Left forelimb (tissue), 1 donor: ENCODE measurements at places on chromosomes 4 and X.

GRCh38 chr4:53653484-53654053 is 62.3 kb upstream of the LNX1 start:
- no peak for DNase-seq

- no peak for DNase-seq
These were observed 2.0 kb upstream of the TRPC3 start for GRCh38 chr4:121953860-121954259.

- DNase-seq = no peak
These were observed 236.9 kb downstream of the TACR3 start for GRCh38 chr4:103482893-103483292.

DNA sequence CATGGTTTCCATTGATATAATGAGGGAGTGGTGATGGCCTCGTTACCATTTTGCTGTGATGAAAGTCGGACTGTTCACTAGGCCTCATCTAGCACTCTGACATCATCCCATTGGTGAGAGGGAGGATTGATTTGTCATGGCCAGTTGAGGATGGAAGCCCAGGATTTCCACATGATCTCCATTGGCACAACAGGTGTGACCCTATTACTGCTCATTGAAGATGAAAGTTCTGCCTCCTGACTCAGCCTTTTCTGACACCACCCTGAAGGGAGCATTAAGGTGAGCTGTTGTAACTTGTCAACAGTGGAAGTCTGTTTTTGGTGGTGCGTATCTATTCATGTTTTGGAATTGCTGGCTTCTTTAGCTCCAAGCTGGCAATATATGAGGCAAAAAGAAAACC is 144.2 kb downstream of the PABPC4L start:
- no peak for DNase-seq

DNA sequence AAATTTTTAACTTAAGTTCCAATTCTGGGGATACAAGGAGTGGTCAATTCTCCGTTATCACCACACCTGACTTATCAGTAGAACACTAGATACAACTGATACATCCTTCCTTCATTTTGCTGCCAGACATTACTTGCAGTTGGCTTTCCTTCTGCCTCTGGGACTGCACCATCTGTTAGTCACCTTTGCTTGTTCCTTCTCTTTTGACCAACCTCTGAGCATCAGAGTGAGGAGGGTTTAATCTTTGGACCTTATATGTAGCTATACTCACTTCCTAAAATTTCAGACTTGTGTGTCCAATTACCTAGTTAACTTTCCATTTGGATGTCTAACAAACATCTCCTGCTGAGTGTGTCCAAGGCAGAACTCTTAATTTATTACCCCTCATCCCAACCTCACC is 330.7 kb downstream of the PTTG2 start:
- no peak for DNase-seq

GRCh38 chr4:122758033-122758432 is 25.5 kb downstream of the BBS12 start:
- DNase-seq = no peak

GRCh38 chr4:37421614-37422013 is 177.1 kb downstream of the NWD2 start:
- no peak for DNase-seq

GRCh38 chr4:39635023-39635422 is 3.6 kb downstream of the SMIM14 start:
- no peak for DNase-seq

GRCh38 chrX:47316276-47317025 is 53.9 kb upstream of the ZNF157 start:
- no peak for DNase-seq

DNA sequence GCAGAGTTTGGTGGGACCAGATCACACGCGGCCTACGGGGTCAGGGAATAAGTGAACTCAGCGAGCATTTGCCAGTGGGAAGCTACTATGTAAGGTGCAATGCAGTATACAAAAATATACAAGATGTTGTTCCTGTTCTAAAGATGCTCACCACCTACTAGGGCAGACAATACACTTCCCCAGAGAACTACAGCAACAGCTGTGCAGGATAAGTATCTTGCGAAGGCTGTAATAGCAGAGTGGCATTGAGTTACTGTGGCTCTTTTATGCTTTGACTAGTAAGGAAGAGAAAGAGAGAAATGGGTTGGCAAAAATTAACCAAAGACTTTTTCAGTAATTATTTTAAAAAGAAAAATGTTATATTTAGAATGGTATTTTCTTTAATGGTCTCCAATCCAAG is 61.2 kb downstream of the CDS1 start:
- no peak for DNase-seq

DNA sequence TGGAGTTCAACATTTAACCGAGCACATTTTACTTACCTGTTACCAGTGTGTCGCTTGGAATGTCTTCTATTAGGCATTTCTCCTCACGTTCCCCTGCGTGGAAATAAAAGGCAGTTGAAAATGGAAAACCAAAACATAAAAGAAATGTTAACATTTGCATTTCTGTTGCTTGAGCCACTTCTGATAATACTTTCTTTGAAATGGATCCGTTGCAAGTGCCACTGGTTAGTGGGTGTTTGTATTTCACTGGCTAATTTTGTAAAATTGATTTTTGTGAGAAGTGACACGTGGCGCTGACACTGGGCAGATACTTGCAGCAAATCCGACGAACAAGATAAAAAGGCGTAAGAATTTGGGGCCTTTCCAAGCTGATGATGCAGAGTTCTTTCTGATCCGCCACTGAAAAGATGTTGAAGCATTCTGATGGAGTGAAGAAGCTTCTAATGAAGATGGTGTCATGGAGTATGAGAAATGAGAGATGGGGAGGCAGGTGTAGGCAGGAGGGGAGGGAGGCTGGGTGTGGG is 18.8 kb downstream of the SPON2 start:
- DNase-seq = no peak

DNA sequence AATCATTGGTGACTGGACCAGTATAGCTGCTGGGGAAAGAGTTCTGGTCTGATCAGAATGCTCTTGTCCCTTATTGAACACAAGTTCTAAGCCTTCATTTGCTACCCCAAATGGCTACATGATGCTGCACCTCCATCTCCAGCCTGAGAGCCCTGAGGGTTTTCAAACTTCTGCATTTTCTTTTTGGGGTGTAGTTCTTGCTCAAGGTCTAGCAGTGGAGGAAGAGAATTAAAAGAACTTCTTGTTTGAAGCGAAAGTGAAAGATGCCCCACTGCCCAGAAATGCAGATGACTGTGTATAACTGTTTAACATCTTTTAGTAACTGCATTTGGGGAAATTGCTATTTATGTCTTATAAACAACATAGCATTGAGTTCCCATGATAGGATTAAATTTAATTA is 38.5 kb downstream of the LAMTOR3 start:
- no peak for DNase-seq

GRCh38 chr4:25567253-25567652 is 88.4 kb upstream of the SLC34A2 start:
- no peak for DNase-seq
